ENCODE measurements at places on chromosomes 4 and X.
A peak's percentile ranks its signal among the peaks of the same experiment; 100 is the strongest.

DNA sequence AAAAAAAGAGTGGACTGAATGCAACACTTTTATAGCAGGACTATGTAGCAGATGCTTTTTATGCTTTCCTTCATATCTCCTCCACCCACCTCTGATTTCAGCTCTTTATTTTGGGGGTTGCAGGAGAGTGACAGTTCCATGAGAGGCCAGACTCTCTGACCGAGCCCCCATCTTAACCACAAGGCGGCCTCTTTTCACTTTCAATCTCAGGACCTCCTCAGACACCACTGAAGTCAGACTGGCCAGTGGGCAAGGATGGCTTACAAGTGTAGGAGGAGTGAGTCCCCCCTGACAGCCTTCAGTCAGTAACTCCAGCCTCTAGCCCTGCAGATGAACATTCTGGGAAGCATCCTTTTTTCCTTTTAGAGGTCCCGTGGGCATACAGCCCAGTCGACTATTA is 140.8 kb downstream of the FRAS1 start:
- DNase-seq, result no peak

DNA sequence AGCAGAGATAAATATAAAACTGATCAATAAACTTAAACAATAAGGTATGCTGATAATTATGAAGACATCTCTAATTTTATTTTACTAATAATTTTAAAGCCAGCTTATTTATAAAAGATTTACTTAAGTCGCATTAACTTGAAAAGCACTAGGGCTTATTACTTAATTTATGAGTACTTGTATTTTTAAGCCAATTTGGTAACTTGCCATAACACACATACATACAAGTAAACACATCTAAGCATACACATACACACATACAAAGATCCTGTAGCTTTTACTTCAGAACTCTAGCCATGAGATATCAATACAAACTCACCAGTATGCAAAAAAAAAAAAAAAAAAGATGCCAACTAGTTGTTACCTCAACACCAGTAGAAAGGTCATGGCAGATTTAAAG is 10.0 kb upstream of the GPR78 start:
- no peak for DNase-seq

DNA sequence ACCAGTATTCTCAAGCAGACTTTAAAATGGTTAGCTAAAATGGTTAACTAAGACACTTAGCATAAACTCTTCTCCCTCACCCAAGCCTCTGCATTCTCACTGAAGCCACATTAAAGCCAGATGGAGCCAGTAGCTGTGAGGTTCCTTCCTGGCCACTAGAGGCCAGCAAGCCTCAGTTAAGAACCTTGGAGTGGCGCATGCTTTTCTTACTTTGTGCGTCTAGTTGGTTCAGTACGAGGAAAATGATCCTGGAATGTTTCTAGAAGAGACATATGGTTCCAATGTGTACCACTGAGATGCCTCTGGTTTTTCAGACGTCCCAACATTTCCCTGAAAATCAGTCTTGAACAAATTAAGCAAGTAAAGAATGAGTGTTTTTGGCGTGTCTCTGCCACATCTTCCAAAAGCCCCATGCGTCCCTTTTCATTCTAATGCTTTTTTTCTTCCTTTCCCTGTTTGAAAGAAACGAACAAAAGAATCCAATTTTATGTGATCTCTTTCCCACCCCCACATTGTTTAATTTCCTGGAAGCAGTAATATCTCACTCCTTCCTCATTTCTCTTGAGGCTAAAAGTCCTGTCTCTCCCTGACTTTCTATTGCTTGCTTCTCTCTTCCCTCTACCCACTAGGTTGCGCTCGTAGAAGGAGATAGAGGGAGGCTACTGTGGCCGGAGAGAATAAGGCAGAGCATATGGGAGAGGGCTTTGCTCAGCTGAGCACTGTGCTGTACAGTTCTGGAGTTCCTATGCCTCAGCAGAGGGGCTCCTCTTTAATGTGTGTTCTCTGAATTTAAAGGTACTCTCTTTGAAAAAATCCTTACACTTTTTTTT is 82.9 kb upstream of the TAB3 start:
- peak; percentile 7 for DNase-seq

DNA sequence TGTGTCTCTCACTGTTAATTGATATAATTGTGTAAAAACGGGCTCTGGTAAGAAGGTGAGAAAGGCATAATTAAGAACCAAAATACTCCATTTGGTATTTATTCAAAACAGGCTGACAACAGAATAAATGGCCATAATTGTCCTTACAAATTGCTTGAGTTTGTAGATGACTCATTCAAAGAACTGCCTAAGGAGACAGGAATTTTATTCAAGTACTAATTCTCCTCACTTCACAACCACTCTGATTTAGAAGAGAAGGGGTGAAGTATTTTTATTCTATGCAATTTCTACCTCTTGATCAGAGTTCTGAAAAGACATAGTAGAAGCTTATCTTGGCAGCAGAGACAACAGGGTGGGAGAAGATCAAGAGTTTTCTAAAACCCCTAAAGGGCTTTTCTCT is 43.1 kb downstream of the ATP11C start:
- no peak for DNase-seq

- no peak for DNase-seq
Measured at GRCh38 chr4:10694151-10694827, 9.7 kb upstream of the CLNK start.

- no peak for DNase-seq
Measured at GRCh38 chr4:139602776-139603360, 46.8 kb upstream of the SETD7 start.

DNA sequence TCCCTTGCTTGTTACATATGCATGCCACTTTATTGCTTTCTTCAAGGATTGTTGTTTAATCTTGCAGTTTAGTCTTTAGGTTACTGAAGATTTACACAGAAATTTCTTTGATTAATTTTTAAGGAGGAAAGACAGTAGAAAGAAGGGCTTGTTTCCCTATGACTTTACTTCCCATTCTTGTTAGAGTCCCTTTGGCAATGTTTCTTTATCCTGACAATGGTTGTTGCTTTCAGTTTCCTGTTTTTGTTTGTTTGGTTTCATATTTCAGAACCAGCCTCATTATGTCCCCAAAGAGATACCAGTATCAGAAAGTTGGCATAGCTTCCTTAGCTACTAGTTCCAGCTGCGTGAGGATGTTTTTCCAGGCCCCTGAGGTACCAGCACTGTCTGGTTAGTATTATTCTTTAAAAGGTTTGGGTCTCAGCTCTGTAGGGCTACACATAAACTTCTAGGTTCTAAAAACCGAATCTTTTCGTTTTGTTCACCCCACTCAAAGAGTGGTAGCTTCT is 61.3 kb upstream of the UNC5C start:
- no peak for DNase-seq

- DNase-seq, result no peak
Measured at GRCh38 chr4:168685136-168685809, 188.4 kb downstream of the PALLD start.

GRCh38 chrX:136369377-136369776 is 68.6 kb downstream of the ADGRG4 start:
- DNase-seq, result no peak

DNA sequence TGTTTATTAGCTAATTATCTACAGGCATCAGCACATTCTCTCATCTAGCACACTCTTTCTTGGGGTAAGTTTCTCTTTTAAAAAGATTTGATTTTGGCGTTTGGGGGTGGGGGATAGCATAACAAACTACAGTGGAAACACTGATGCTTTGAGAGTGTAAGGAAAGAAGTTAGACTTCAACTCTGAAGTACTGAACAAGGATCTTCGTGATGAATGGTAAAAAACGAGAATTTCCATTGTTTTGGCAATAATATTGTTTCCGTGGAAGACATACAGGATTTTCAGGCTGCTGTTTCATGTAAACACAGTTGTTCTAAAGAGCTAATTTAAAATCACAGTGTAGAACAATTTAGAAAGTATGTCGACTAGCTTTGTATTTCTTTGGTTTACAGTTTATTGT is 451 bp downstream of the LPAR4 start:
- no peak for DNase-seq

- DNase-seq, result no peak
Measured at GRCh38 chrX:13892856-13893255, 76.0 kb upstream of the GPM6B start.

GRCh38 chr4:3615386-3616286 is 83.4 kb upstream of the LRPAP1 start:
- no peak for DNase-seq

GRCh38 chr4:41620594-41621256 is 82.8 kb downstream of the LIMCH1 start:
- no peak for DNase-seq

DNA sequence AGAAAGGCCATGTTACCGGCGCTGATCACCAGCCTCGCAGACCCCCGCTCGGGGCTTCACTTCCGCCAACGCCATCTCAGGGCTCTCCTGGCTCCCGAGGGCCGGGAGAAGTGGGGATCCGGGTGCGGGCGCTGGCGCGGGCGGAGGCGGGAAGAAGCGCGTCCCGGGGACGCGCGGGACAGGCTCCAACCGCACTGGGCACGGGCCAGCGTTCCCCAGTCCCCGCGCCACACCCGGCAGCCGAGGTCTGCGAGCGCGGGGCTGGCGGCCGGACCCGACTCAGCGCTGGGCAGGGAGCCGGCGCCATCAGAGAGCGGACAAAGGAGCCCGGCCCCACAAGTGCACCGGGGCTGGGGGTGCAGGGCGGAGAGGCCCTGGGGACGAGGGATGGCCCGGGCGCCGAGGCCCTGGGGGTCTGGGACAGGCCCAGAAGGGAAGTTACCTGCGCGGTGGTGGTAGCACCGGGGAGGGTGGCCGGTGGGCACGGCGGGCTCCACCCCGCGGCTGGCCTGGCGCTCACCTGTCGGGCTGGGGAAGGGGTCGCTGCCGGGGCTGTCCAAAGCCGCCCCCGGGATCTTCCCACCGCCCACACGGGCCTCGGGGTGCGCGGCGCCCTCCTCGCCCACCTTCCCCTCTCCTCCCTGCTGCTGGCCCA is 449 bp downstream of the CTPS2 start:
- no peak for DNase-seq

GRCh38 chr4:21202959-21203358 is 502.7 kb downstream of the PACRGL start:
- no peak for DNase-seq

GRCh38 chr4:15707363-15707715 is 4.5 kb downstream of the BST1 start:
- DNase-seq, result no peak

DNA sequence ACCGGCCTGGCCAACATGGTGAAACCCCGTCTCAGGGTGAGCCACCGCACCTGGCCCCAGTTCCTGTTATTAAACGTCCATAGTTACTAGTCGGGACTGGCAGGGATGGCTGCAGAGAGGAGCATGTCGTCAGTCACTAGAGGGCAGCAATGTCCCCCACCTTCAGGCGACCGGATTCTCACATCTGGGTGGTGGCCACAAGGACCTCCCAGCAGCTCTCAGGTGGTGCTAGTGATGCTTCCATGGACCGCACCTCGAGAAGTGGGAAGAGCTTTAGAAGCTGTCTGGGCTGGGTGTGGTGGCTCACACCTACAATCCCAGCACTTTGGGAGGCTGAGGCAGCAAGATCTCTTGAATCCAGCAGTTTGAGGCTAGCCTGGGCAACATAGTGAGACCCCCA is 13.3 kb upstream of the IL3RA start:
- no peak for DNase-seq

GRCh38 chr4:153789741-153790499 is 1.0 kb upstream of the SFRP2 start:
- DNase-seq, result no peak

GRCh38 chr4:147479786-147480185 is 1.1 kb upstream of the EDNRA start:
- no peak for DNase-seq

- DNase-seq, result no peak
Measured at GRCh38 chr4:108793415-108793814, 30.6 kb upstream of the ETNPPL start.

GRCh38 chrX:101462892-101463291 is 22.4 kb upstream of the ARMCX4 start:
- DNase-seq, result no peak

DNA sequence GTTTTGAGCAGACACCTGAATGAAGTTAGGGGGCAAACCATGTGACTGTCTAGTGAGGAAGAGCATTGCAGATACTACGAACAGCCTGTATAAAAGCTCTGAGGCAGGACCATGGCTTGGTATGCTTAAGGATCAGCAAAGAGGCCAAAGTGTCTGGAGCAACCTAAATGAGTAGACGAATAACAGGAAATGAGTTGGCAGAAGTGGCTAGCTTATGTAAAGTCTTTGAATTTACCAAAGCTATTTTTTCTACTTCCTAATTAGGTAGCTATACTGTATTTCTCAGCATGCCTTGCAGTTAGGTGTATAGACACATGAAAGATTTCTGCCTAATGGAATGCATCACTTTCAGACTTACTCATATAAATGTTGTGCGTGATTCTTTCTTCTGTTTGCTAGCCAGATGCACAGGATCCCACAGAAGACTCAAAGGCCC is 9.3 kb upstream of the GPRIN3 start:
- DNase-seq, result no peak

DNA sequence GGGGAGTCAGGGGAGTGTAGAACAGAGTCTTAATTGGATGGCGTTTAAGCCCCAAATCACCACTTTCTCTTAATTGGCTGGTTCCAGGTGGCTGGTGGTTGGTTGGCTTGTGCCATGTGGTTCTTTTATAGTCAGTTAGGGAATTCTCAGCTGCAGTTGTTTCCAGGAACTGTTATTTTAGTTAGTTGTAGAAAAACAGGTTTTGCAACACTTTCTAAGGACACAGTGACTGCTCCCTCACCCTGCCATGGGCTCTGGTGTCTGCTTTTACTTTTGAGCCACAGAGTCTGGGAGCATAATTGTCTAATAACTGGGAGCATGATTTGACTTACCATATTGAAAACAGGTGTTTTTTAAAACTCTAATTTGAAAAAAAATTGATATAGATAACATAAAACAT is 75.8 kb upstream of the PCDH18 start:
- no peak for DNase-seq

DNA sequence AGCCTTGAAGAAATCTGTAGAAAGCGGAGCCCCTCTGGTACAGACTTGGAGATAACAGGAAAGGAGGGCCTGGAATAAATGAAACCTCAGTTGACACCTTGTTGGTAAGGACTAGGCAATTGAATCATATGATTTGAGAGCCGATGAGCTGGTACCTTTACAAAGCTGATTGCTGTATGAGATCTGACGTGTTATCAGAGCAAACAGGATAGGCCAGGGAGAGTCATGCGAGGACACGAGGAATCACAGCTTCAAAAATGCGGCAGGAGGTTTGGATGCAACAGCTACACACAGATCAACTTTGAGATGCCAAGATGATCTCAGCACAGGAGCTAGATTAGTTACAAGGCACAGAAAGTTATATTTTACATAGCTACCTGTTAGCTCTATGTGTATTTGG is 7.4 kb upstream of the SLC10A4 start:
- DNase-seq, result no peak

GRCh38 chr4:7771056-7771455 is 168.6 kb downstream of the AFAP1 start:
- DNase-seq, result no peak

Data from BJ (cell line).